Caco-2 (cell line): ENCODE measurements at places on chromosomes 13 and 19.

DNA sequence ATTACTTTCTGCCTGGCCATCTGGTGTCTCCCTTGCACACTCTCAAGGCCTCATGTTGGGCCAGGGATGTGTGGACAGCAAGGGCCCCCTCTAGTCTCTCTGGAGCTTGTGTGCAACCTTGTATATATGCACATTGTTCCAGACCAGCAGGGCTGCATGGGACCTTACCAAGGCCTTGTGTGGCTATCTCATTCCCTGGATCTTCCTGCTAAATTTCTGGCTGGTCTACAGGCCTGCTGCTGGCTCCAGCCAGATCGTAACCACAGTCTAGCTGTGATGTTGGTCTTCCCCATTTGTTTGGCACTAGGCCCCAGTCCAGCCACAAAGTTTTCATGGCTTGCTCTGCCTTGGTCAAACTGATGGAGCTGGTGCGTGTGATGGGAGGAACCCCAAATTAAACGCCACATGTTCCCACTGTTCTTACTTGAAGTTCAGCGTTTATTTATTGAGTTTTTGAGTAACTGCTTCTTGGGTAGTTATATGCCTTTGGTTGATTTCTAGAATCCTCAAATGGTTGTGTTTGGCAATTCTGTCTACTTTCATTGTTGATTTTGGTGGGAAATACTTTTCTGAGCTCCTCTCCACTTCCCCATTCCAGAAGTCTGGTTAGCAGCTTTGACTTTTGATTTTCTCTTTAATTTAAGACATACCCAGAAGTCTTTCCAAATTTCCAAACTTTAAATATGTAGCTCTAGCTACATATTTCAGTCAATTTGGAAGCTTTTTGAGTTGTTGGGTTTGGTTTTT lies 56.4 kb downstream of the SIPA1L3 start:
- peak; percentile 34 for DNase-seq

DNA sequence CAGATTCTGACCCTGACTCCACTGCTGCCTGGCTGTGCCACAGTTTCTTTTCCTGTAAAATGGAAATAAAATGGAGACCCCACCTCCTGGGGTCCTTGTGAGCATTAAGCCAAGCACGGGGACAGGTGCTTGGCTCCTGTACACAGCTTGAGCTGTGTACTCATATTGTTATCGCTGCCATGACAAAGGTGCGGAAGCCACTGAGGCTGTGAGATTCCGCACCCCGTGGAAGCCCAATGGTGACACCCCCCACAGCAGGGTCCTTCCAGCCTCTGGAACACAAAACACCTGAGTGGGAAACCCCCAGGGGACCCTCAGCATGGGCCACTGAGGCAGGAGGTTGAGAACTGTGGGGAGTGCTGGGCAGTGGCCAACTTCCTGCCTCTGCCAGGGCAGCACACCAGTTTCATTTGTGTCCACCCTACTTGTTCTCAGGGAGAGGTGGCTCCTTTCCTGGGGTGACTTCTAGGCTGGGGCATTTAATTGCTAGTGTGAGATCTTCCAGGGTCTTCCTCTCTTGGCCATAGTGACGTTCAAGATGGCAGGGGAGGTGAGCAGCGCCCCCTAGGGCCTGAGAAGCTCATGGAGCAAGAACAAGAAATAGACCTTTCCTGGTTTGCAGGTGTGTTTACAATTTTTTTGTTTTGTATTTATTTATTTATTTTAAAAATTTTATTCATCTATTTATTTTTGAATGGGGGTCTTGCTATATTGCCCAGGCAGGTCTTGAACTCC lies 5.4 kb upstream of the JSRP1 start:
- no peak for DNase-seq

DNA sequence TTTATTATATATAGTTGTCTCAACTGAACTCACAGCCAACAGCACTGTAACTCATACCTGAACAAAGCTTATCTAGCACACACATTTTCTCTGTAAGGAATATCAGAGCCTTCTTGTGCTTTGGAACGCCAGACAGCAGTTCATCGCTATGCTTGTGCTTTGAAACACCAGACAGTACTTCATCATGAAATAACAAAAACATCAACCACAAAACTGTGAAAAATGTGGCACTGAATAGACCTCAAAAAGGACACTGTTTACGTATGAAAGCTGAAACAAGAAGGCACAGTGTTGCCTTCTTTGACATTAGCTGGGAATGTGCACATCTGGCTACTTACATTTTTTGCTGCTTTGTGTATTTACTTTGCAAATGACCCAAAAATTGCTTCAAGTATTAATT lies 160.2 kb downstream of the PDS5B start:
- no peak for DNase-seq

DNA sequence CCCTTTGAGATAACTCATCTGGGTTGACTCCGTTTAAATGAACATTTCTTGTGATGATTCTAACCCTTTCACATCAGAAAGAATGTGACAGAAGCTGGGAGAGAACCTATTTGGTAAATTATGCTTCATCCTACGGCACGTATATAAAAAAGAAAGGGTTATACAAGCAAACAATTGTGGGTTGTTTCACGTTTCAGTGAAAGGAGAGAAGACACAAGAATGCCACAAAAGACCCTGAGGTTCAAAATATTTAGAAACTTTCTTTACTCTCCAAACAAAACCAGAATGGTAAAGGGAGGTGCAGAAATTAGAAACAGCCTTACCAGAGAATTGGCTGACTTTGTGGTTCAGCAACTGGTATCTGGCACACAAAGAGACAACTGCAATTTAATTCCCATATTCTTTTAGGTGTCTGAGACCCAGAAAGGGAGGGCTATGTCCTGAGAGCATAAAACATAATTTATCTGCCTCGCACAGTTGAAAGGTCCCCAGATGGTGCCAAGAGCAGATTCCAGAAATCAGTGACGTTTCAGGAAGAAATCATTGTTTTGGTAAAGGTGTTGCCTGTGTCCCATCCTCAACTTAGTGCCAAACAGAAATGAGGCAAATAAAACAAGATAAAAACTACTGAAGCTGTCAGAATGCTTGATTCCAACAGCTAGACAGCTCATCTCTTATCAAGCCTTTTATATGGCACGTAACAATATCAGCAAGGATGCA lies 361.4 kb downstream of the EFNB2 start:
- no peak for DNase-seq

- no peak for DNase-seq
These were observed 80.6 kb downstream of the NUFIP1 start for GRCh38 chr13:44908712-44909111.

- DNase-seq: no peak
These were observed 46.3 kb downstream of the DACH1 start for GRCh38 chr13:71820699-71821098.

DNA sequence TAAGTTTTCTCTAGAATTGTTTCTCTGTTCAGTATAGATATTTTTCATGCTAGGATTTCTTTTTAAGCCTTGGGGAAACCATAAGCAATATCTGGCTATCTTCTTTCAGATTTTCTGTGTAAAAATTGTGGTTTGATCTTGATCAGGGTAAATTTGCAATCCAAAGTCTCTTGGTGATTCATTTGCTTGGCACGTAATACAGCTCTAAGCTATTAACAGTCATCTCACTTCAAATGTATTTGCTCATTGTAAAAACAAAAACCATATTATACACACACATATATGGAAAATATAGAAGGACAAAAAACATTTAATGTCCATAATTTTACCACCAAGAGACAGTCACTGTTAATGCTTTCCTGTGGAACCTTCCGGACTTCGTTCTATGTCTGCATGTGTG lies 191.0 kb downstream of the SHISA2 start:
- no peak for DNase-seq

DNA sequence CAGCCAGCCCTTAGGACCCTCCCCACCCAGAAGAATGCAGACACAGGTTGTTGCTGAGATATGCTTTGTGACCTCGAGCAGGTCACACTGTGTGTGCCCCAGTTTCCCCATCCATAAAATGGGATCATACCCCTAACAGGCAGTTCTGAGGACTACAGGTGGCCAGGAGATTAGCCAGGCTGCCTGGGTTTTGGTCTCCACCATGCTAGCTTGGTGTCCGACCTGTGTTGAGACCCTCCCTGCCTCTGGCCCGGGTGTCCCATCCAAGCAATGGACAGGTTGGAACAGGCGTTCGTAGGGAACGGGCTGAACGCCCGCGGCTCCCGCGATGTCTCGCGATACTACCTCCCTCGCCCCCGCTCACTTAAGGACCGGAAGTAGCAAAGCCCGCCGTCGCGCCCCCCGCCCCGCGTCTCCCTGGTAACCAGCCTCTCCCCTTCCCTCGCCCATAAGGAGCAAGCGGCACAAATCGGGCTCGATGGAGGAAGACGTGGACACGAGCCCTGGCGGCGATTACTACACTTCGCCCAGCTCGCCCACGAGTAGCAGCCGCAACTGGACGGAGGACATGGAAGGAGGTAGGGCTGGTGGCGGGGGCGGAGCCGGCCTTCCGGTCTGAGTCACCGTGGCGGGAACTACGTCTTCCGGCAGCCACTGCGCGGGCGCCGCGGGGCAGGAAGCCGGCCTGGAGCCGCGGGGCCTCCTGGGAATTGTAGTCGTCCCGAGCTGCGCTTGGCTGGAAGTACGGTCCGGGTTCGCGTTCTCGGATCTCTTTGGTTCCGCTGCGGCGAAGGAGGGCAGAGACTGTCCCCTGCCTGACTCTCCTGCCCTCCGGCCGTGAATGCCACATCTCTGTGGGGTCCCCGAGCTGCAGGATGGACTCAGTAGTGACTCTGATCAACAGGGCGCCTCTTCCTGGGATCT lies 45.4 kb downstream of the SMIM24 start:
- peak; percentile 94 for DNase-seq

- DNase-seq: no peak
These were observed 123.8 kb upstream of the PCDH9 start for GRCh38 chr13:67353941-67354340.

DNA sequence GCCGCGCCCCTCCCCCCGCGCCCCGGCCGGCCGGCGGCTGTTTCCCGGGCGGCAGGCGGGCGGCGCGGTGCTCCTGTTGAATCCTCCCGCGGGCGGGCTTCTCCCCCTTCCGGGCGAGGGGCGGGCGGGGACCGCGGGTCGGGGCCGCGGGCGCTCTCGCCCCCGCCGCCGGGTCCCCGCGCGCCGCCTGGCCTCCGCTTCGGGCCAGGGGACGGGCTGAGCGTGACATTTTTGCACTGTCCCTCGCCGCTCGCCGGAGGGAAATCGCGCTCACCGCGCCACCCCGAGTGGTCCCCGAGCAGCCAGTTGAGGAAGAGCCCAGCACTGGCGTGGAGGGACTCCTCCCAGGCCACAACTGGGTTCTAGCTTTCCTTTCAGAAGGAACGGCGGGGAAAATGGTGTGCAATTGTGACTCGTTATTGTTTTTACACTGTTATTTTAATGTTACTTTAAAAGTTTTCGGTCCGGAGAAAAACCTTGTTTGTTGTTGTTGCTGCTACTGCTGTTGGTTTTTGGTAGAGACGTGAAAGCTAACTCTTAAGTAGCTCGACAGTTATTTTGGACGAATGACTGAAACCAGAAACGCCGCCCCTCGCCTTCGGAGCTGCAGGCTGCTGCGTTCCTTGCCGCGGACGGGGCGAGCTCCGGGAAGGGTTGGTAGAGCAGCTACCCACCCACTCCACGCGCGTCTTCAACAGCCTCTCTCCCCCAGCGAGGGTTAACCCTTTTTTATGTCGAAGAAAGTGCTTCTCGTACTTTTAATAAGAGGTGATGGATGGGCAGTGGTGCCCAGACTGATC lies 959 bp downstream of the PDS5B start:
- peak; percentile 78 for DNase-seq

- DNase-seq: no peak
These were observed 52.0 kb downstream of the DCT start for GRCh38 chr13:94427313-94427953.

GRCh38 chr19:39154629-39155100 lies 29.1 kb downstream of the PAK4 start:
- DNase-seq: peak; percentile 92

GRCh38 chr19:10237702-10238101 lies 6.6 kb upstream of the S1PR2 start:
- DNase-seq: no peak

DNA sequence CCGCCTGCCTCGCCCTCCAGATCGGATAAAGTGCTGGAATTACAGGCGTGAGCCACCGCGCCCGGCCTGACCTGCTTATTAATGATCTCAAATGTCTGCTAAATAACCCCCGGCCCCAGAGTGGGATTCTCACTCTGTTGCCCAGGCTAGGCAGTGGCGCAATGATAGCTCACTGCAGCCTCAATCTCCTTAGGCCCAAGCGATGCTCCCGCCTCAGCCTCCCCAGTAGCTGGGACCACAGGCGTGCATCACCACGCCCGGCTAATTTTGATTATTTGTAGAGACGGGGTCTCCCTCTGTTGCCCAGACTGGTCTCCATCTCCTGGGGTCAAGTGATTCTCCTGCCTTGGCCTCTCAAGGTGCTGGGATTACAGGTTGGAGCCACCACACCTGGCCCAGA lies 626 bp upstream of the ATP5F1D start:
- DNase-seq: no peak

DNA sequence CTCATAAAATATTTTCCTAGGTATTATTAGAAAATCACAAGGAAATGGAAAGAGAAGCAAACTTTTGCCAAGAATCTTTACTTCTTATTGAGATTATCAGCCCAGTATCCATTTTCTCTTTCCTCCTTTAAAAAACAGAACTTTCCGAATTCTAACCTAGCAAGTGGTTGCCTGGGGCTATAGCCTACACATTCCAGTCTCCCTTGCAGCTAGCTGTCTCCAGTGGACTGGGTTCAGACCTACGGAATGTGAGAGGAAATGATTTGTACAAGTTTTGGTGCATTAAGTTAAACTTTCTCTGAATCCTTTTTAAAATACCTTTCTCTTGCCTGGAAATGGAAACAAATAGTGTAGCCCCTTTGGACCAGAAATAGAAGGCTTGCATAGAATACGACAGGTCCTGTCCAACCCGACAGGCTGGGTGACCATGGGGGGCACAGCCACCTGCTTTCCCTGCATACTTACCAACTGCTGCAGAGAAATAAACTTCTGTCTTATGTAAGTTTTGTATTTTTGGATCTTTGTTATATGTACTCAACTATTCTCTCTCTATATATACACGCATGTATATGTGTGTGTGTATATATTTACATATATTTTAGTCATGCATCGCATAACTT lies 185.9 kb downstream of the NALCN start:
- DNase-seq: no peak

- no peak for DNase-seq
These were observed 259.9 kb downstream of the SLITRK1 start for GRCh38 chr13:83622422-83622784.

DNA sequence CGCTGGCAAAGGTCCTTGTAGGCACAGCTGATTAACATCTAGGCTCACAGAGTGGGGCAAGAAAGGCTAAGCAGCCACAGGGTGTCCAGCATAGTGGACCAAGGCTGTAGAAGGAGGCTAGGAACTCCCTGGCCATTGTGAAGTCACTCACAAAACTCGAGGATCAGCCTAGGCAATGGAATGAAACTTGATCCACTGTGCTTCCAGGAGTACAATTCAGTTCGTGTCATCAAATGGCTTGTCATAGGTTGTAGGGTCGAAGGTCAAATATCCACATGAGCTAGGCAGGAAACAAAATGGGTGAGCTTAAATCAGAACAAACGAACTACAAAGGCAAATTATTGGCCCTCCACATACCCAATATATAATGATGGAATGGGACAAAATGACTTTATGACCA lies 4.4 kb upstream of the FAM187B start:
- no peak for DNase-seq
